ENCODE measurements at places on chromosomes 5 and 9. TPM values are rescaled to one million over a fixed set of nuclear protein-coding genes. Genes with fewer than 3 reads are reported as not detected.

GPR151 gene
- total RNA-seq: not detected

SURF6 gene
- total RNA-seq: 10.7 TPM

CAVIN4 gene
- 0.21 TPM for total RNA-seq

PTGR1 gene
- 14.5 TPM for total RNA-seq

LMX1B gene
- total RNA-seq: not detected

TOR2A gene
- 10.9 TPM for total RNA-seq

DND1 gene
- total RNA-seq: 0.82 TPM

OTULINL gene
- total RNA-seq: 10.3 TPM

SLC38A9 gene
- 19.5 TPM for total RNA-seq

DNM1 gene
- total RNA-seq: 1.6 TPM

PCDHA5 gene
- total RNA-seq: not detected

TMEM174 gene
- not detected for total RNA-seq

MYOT gene
- not detected for total RNA-seq

TMEM171 gene
- not detected for total RNA-seq

S100Z gene
- 0.75 TPM for total RNA-seq

LHX3 gene
- total RNA-seq: 0.08 TPM

PCDHA13 gene
- total RNA-seq: not detected

CCDC183 gene
- 0.18 TPM for total RNA-seq

ABLIM3 gene
- 0.14 TPM for total RNA-seq

TMEM252 gene
- total RNA-seq: not detected

CYFIP2 gene
- 335 TPM for total RNA-seq

BSPRY gene
- total RNA-seq: 29.6 TPM

SLC34A3 gene
- not detected for total RNA-seq

IL13 gene
- total RNA-seq: 0.72 TPM

AK8 gene
- total RNA-seq: not detected

PCDHA9 gene
- not detected for total RNA-seq

HSD17B3 gene
- total RNA-seq: not detected

SLC6A7 gene
- not detected for total RNA-seq

ZBED3 gene
- 2.0 TPM for total RNA-seq

FAM151B gene
- 0.52 TPM for total RNA-seq

INSL4 gene
- not detected for total RNA-seq

LCN15 gene
- not detected for total RNA-seq

TMC1 gene
- total RNA-seq: not detected

CSF1R gene
- total RNA-seq: 5.2 TPM

RPS14 gene
- 2,876 TPM for total RNA-seq

TOR4A gene
- 8.8 TPM for total RNA-seq

MLANA gene
- not detected for total RNA-seq

ZNF618 gene
- 0.08 TPM for total RNA-seq

NR2F1-AS1 gene
- total RNA-seq: not detected

FBXL7 gene
- total RNA-seq: not detected

MARCOL gene
- total RNA-seq: not detected

LCN1 gene
- not detected for total RNA-seq

SLC25A2 gene
- total RNA-seq: 0.23 TPM

FAM163B gene
- total RNA-seq: not detected

RHOBTB3 gene
- 9.7 TPM for total RNA-seq

GTF2H2 gene
- 91.1 TPM for total RNA-seq

STPG3 gene
- total RNA-seq: not detected

ANKRD33B gene
- total RNA-seq: 5.6 TPM

SAXO1 gene
- not detected for total RNA-seq

CDKN2A gene
- total RNA-seq: 0.43 TPM

HNRNPA0 gene
- total RNA-seq: 53.9 TPM

CBY3 gene
- not detected for total RNA-seq

PCDHB6 gene
- total RNA-seq: not detected

CD74 gene
- total RNA-seq: 249 TPM

INSL6 gene
- not detected for total RNA-seq

TAF1L gene
- not detected for total RNA-seq

Data from activated naive CD4-positive, alpha-beta T cell treated with anti-CD3 and anti-CD28 coated beads, Interleukin-2, amount 50 U/mL, for 72 hours (primary cell).